Right kidney (tissue), 9 donors: ENCODE measurements at places on chromosomes 12 and 14.
A peak's percentile ranks its signal among the peaks of the same experiment; 100 is the strongest.

DNA sequence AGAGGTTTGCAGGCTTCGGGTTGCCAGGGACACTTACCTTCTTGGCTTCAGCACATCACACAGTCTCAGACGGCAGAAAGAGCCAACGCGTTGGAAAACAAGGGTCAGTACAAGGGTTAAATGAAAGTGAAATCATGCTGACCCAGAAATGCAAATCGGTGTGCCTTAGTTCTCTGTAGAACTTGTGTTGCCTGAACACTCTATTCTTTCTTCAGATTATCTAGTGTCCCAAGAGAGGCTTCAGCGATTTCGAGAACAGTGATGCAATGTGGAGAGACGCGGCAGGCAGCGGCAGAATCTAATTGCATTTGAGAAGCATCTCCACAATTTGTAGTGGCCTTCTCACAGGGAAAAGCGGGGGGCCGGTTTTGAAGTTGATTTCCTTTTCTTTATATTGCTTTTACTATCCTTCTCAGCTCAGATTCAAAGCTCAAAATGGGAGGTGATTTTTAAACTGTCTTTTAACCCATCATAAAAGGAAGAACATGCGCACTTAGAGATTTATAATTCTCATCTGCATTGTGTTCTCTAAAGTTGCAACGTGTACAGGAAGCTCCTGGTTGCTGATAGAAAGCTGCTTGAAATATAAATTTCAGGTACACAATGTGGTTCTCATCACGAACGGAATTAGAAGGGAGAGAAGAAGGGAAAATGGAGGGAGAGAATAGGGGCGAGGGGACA lies 67.8 kb upstream of the EGLN3 start:
- no peak for DNase-seq

- no peak for DNase-seq
Measured at GRCh38 chr14:32038876-32039275, 38.2 kb upstream of the ARHGAP5 start.

GRCh38 chr14:92495027-92495426 lies 18.6 kb upstream of the RIN3 start:
- DNase-seq, result no peak

DNA sequence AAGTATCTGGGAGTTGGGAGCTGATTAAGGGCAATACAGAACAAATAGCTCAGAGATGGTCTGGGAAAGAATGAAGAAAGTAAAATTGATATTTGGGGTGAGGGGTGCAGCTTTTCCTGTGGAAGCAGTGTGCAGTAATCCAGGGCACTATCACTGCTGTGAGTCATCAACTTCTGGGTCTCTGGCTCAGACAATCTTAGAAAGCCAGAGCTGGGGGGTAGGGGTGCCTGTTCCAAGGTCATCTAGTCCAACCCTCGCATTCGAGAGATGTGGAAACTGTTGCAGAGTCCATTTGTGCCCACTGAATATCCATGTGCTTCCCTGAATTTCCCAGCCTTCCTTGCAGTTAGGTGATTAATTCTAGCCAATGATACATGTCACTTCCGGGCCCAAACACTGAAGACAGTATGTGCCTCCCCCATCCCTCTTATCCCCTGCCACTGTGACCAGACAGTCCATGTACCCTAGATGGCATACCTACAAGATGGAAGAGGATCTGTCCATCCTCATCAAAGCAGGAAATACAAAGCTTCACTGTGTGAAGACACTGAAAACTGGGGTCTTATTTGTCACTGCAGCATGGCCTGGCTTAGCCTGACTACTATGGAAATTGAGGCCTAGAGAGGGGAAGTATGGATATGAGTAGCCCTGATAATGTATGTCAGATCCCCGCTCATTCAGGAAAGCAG lies 51.9 kb downstream of the ZFP36L1 start:
- no peak for DNase-seq

GRCh38 chr12:128542844-128543243 lies 275.9 kb downstream of the TMEM132C start:
- DNase-seq, result no peak

DNA sequence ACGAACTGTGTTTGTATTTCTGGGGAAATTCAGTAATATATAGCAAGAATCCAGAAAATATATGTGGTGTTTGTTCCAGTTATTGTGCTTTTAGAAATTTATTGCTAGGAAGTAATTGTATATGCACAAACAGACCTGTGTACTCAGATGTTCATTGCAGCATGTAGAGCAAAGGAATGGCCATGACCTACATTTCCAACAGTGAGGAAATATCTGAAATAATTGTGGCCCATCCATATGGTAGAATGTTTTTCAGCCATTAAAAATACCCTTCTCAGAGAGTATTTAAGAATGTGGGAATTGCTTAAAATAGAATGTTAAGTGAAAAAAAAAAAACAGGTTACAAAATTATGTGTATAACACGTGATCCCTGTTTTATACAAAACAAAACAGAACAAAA lies 77.3 kb downstream of the TMX1 start:
- no peak for DNase-seq

DNA sequence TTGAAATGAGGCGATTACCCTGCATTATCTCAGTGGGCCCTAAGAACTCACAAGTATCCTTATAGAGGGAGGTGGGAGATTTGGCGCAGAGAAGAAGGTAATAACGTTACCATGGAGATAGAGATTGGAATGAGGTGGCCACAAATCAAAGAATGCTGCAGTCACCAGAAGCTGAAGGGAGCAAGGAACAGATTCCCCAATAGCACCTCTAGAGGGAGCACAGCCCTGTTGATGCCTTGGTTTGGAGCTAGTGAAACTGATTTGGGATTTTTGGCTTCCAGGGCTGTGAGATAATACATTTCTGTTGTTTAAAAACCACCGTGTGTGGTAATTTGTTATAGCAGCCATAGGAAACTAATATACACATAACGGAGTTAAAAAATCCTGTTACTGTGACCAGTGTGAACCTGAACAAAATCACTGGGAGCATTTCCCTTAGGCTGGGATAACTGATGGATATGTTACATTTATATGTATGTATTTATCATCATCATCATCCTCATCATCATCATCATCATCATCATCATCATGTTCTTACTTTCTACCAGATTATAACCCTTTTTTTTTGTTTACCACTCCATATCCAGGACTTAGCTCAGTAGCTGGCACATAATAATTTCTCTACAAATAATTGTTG lies 100.3 kb downstream of the LIN7A start:
- DNase-seq, result no peak

- no peak for DNase-seq
Measured at GRCh38 chr12:114981036-114981435, 297.1 kb upstream of the TBX3 start.

DNA sequence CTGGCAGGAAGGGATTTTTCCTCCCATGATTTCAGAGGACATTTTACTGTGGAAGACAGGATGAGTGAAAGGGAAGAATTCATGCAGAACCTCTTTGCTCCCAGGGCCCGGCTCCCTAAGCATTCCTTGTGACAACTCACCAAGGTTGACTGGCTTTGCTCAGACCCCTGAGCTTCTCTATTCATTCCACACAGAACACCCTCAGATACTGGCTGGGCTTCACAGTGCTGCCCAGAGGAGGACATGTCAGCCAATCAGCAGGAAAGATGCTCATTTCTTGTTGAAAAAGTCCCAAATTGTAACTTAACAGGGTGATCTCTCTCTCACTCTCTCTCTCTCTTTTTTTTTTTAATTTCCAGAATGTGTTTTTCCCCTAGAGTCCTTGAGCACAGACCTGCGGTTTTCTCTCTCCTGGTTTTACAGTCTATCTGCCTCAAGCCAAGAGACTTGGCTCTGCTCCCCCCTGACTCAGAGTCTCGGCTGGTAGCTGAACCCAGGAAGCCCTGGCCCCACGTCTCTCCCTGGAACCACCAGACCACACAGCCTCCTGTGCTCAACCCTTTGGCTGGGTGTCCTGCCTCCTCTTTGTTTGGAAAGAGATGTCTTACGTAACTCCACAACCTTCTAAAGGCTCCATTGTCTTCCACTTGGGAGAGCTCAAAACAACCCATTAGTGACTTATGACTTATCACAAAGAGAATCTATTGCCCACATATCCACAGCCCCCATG lies 43.9 kb downstream of the SSPN start:
- no peak for DNase-seq

DNA sequence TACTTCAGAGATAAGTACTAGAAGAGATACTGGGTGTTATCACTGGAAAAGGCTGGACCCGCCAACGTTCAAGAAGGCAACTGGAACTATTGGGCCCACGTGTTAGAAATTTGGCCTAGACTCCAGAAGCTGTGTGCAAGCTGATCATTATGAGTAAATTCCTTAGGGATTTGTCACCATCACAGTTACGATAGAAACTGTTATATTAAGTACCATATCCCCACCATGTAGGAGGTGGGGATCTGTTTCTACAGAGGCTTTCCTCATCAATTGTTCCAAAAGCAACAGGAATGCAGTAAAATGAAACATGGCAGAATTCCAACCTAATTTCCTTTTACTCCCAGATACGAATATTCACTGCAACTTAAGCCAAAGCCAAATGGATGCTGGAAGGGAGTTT lies 170.7 kb downstream of the NOVA1 start:
- no peak for DNase-seq

DNA sequence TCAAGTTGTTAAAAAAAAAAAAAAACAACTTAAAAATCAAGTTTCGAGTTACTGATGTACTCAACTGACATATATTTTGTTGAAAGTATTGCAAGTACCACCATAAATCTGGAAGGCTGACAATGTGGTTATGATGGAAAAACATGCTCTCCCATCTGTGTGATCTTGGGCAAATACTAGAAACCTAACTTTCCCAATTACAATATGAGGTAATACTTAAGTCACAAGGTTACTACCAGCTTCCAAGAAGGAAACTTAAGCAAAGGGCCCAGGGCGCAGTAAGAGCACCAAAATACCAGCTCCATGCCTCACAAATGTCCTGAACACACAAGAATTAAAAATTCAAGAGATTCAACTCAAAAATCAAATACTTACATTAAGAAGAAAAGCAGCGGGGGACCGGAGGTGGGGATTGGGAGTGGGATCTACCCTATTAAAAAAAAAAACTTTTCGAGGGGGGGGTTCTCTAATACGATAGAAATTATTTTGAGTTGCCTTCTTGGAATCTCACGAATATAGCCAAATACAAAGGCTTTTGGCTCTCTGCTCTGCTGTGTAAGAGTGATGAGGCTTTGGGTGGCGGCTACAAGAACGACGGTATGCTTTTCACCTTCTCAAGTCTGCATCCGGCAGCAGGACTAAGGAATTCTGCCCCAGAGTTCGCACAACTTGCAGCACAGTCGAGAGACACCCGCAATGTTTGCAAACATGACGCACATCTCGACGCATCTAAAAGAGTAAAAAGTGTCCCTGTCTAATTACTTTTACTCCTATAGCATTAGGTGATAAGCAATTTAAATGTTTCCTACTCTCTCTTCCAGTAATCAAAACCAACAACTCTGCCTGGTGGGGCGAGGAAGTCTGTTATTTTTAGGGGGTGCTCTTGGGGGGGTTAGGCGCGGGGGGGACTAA lies 1.1 kb downstream of the SAV1 start:
- peak; percentile 61 for DNase-seq

GRCh38 chr14:96104469-96105057 lies 65.4 kb downstream of the C14orf132 start:
- no peak for DNase-seq

- DNase-seq, result peak; percentile 59
Measured at GRCh38 chr12:55736780-55737580, 5.9 kb upstream of the GDF11 start.

GRCh38 chr12:25387732-25388050 lies 137.0 kb upstream of the KRAS start:
- no peak for DNase-seq

DNA sequence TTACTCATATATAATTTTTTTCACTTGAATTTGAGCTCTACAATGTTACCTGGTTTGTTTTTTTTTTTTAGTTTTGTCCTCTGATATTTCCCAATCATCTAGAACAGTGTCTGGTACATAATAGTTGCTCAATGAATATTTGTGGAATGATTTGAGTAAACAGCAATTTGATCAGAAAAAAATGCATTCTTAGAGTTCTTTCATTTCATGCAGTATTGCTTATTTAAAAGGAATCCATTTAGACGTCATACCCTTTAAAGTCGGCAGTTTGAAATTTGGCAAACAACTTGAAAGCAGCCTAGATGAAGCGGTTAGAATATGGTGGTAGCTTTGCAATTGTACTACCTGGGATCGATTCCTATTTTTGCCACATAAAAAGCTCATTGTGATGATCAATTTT lies 140.0 kb downstream of the PDE3A start:
- no peak for DNase-seq

DNA sequence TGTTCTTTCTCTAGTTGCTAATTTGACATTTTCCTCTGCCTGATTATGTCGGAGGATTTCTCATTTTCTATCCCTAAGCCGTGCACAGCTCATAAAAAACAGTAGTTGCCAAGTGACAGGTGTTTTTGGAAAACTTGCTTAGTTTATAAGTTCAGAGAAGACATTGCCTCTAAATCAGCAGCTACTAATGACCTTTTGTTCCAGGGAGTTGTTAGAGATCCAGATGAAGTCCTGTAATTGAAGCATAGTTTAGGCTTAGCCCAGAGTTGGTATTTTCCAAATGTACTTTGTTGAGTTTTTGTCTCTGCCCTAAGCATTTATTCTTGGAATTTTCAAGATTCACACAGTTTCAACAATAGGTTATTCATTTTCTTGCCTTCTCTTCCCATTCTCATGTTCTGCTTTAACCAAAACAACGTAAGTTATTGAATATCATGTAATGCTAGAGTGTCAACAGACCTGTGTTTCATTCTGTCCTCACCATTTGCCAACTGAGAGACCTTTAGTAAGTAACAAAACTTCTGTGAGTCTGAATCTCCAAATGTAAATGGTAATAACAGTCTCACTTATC lies 110.0 kb upstream of the SLCO1C1 start:
- no peak for DNase-seq

DNA sequence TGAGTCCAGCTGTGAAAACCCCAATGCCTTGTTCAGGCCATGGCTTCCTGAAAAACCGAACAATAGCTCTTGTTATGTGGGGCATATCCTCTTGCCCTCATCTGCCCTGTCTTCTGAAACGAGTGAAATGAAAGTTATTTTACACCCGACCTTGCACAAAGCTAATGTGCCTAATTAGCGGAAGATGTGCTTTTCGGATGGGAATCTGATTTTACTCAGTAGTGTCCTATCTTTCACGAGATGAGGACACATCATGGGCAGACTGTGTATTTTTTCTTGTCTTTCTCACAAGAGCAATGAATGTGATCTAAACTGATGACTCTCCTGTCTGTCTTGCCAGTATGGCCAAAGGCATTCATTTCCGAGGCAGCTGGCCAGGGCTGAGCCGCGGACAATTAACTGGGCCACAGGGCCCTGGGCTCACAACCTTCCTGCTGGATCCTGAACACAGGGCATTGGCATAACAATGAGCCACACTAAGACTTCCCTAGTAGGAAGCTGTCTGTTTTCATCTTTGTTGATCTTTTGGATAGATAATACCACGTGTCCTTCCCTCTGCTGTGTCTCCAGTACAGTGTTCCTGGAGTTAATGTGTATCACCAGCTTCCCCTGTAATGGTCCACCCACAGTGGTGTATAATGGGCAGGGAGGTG lies 86.0 kb upstream of the HIF1A start:
- peak; percentile 38 for DNase-seq

GRCh38 chr12:123962513-123962912 lies 10.1 kb downstream of the CCDC92 start:
- DNase-seq, result no peak
